ENCODE measurements at places on chromosomes 11 and 22. TPM values are rescaled to one million over a fixed set of nuclear protein-coding genes. Genes with fewer than 3 reads are reported as not detected.

DNA sequence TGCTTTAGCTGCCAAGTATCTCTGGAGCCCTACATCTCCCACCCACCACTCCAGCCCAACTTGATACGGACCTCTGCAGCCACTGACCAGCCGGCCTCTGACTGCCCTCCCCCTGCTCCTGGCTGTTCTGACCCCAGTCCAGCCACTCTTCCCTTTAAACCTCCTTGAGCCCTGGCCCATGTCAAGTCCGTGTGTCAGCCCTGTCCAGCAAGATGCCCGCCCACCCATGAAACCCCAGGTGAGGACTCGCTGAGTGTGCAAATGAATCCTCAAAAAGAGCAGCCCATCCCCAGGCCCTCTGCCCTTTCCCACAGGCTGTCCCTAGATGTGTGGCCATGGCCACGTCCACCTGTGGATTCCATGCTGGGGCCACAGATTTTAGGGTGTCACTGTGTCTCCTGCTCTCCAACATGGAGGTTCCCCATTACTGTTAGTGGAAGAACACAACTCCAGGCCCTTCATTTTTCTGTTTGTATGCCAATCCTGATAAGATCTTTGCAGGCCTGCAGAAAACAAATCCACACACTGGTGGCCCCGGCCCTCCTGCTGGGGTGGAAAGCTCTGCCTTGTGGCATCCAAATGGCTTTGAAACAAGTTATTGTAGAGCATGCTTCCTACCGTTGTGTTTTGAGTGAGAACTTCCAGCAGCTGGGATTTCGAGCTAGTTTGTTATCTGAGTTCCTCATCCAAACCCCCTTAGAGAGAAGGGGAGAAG is 22.7 kb upstream of the ADORA2A start:
- no peaks in the 10 kb centered on the region for H3K4me1 ChIP-seq
- no peak for DNase-seq
- no peak overlapping the region for H3K27ac ChIP-seq
- no peak overlapping the region for H3K4me3 ChIP-seq
- no peaks in the 10 kb centered on the region for H3K36me3 ChIP-seq
- H3K27me3 ChIP-seq, result no peaks in the 10 kb centered on the region

DNA sequence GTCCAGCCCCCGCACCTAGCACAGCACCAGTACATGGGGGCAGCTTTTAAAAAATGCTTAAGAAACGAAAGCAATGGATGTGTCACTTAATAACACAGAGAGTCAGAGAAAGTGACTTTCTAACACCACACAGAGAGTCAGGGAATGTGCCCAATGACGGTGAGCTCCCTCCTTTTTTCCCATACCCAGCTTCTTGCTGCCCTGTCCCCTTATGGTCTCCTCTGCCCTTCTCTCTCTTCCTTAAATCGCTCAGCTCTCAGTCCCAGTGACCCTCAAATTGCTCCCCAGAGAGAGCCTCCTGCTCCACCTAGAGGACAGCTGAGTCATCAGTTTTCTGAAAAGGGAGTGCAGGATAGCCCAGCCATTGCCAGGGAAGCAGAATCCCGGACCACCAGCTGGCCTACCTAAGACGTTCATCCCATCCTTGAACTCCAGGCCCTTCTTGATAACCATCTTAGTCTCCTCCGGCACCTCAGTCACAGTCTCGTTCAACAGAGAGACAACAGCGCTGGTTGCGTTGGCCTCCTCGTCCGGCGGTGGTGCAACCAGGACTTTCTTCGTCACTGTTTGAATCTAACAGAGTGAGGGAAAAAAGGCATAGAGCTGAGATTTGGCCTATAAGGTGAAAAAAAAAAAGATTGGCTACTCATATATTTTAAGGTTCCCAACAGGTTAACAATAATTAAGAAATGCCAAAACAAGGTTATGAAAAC is 113.5 kb downstream of the SLC1A2 start:
- H3K4me3 ChIP-seq, result no peak overlapping the region
- H3K27ac ChIP-seq, result no peak overlapping the region
- H3K27me3 ChIP-seq, result no peaks in the 10 kb centered on the region
- no peaks in the 10 kb centered on the region for H3K36me3 ChIP-seq
- no peaks in the 10 kb centered on the region for H3K4me1 ChIP-seq
- DNase-seq, result peak; percentile 76

The CLMP gene
- total RNA-seq, result 5.7 TPM

The CD248 gene
- 0.62 TPM for total RNA-seq

The PRCP gene
- 35.2 TPM for total RNA-seq
